ENCODE measurements at places on chromosomes 6 and 20.

DNA sequence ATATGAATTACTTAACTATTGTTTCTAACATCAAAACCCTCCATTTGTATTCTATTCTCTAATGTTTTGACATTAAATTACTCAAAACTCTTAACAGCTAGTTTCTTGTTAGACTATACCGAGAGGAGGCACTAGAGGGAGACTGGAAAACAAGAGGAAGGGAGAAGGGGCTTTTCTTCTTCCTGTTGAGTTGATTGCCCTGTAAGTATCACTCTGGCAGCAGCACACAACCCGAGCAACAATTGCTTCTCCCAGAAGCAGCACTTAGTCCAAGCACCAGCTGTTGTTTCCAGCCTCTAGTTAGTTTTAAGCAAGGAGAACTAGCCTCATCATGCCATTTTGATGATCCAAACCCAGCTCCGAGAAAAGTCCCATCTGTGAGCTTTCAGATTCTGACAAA lies 603.8 kb downstream of the PRKN start:
- DNase-seq, result no peak

GRCh38 chr6:32945108-32945760 lies 4.4 kb upstream of the HLA-DMB start:
- DNase-seq, result peak; percentile 78

GRCh38 chr6:71481801-71482200 lies 193.2 kb downstream of the OGFRL1 start:
- DNase-seq, result no peak

DNA sequence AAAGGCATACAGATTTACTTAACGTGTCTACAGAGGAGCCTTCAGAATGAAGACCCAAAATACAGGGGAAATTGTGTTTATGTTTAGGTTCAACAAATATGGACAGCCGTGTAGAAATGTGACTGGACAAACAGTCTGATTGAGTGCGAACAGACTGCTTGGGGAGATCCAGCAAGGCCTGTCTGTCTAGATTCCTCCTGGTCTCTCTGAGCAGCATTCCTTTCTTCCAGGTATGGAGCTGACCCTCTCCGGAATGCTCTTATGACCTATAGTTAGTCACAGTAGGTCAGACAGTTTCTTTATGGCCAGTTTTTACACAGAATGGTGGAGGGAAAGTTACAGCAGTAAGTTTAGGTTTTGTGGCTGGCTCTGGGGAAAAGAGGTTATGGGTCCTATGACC lies 9.0 kb downstream of the RIN2 start:
- DNase-seq, result no peak

GRCh38 chr20:2706688-2707352 lies 14.2 kb downstream of the EBF4 start:
- no peak for DNase-seq

- DNase-seq, result no peak
Observed at GRCh38 chr6:43946641-43947363, 176.8 kb downstream of the VEGFA start.

GRCh38 chr6:159877256-159877808 lies 13.5 kb upstream of the MAS1 start:
- no peak for DNase-seq

GRCh38 chr20:881783-882144 lies 34.4 kb downstream of the ANGPT4 start:
- no peak for DNase-seq

DNA sequence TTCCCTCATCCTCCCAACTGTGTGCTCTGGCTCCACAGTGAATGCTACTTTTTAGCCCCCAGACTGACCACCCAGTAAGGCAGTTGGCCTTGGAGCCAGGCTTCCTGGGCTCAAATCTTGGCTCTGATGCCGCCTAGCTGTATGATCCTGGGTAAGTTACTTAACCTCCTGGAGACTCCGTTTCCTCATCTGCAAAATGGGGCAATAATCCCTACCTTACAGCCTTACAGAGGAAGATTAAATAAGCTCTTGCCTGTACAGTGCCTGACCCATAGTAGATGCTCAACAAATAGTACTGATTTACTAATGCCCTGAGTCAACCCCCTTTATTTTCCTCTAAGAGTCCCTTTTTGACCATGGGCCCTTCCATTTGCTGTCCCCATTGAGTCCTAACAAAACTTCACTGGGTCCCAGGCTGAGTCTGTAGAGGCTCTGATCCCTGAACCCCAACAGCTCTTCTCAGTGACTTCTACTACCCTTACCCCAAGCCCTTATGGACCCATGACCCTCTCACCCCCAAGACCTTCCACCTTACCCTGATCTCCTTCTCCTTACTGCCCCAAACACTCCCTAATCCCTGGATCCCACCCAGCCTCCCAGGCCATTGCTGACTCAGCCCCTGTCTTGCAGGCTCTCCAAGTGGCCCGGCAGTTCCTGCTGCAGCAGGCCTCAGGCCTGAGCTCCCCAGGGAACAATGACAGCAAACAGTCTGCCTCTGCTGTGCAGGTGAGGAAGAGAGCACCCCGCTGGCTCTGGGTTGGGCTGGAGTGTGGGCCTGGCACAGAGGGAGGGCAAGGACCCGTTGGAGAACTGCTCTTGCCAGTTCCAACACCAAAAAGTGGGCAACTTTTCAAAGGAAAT lies 31.4 kb downstream of the FOXP4 start:
- no peak for DNase-seq

GRCh38 chr20:12110711-12111110 lies 193.0 kb downstream of the BTBD3 start:
- DNase-seq, result no peak

GRCh38 chr6:53347921-53348370 lies 804 bp downstream of the ELOVL5 start:
- DNase-seq, result peak; percentile 23

DNA sequence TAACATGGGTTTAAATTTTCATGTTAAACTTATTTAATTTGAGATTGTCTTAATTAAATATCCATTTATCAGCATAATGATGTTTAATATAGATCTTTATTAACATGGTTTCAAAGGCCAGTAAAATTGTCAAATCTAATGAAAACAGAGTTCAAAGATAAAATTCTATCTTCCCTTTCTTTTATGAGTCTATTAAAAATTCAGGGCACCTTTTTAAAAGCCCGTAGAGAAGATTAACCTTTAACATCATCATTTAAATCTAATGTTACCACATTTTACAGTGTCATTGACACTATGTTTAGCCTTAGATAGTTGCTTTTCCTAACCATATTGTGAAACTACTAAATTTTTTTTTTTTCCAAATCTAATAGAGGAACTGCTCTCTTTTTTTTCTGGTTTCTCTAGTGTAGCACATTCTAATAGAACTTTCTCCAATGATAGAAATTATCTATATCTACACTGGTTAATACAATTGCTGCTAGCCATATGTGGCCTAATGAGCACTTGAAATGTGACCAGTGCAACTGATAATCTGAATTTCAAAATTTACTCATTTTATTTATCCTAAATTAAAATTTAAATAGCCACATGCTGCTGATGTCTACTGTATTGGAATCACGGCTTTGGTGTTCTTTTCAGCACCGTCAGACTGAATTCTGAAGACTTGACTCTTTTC lies 410.9 kb downstream of the UTRN start:
- DNase-seq, result no peak

- no peak for DNase-seq
Observed at GRCh38 chr6:13362412-13362811, 34.1 kb upstream of the TBC1D7 start.

DNA sequence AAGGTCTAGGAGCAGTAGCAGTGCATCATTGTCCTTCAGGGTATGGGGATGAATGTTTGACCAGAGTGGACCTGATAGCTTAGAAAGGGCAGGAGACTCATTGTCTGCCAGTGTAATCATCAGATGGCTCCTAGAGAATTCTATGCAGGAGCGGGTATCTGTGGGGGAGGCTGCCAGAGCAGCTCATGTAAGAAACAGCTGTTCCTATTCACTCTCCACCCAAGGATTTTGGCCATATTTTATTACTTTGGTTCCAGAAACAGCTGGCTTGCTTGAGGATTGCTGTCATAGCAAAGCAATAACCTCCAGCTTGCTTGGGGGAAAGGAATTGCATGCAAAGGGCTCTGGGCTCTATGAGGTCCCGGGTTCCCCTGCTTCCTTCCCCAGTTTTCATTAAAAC lies 44.1 kb downstream of the RALY start:
- DNase-seq, result no peak

DNA sequence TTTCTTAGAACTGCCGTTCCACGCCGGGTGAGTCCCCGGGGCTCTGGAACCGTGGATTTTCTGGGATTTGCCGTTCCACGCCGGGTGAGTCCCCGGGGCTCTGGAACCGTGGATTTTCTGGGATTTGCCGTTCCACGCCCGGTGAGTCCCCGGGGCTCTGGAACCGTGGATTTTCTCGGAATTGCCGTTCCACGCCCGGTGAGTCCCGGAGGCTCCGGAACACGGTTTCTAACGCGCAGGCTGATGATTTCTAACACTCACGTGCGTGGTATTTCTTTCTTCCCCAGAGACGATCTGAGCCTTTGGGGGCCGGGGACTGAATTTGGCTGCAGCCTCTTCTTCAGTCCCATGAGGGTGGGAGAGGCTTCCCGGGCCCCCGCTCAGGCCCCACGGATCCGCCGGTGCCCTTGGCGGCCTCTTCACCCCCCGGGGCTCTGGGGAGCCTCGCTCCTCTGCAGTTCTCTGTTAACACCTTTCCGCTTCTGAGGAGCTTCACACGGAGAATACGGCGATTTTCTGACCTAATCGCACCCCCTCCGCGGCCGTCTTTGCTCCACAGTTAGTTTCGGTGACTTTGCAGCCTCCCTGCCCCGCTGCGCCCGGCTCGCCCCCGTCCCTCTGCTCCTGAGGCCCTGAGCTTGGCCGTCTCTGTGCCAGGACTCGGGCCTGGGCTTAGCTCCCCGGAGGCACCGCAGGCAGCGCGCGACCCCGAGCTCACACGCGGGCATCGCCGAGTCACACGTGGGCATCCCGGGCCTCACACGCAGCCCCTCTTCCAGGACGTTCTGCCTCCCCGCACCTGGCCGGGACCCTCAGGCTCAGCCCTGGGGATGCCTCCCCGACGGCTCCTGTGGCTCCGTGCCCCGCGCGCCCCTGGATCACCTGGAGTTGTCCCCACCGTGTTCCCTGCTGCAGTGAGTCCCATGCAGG lies 7.2 kb upstream of the KIF25 start:
- DNase-seq, result no peak

DNA sequence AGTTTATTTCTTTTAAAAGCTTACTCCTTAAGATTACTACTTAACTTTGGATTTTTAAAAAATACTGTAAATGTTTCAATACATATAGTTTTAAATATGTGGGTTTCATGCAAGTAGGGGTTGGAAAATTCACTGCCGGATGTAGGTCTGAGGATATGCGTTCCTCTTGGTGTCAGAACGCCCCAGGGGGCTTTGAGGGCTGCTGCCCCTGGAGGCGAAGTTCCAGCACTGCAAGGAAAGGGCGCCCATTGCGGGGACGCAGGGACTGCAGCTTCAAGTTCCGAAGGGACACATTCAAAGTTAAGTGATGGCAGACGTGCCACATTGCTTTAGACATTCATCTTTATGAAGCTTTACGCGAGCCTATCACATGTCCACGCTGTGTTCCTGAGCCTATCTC lies 152.9 kb downstream of the SOD2 start:
- DNase-seq, result no peak

GRCh38 chr20:57450931-57451330 lies 59.7 kb downstream of the RBM38 start:
- no peak for DNase-seq

DNA sequence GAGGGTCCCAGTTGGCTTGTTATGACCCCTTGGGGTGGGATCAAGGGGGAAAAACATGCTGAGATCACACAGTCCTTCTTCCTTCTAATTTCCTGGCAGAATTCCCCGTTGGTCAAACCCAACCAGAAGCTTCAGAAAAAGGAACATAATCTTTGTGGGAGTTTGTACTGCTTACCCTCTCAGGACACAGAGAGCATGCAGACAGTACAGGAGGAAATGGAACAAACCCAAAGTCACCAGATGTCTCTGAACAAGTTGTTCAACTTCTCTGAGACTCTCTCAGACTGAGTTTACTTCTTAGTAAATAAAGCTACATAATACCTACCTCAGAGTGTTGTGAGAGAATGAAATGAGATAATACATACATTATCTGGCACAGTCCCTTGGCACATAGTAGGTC lies 181.1 kb upstream of the TSHZ2 start:
- no peak for DNase-seq

DNA sequence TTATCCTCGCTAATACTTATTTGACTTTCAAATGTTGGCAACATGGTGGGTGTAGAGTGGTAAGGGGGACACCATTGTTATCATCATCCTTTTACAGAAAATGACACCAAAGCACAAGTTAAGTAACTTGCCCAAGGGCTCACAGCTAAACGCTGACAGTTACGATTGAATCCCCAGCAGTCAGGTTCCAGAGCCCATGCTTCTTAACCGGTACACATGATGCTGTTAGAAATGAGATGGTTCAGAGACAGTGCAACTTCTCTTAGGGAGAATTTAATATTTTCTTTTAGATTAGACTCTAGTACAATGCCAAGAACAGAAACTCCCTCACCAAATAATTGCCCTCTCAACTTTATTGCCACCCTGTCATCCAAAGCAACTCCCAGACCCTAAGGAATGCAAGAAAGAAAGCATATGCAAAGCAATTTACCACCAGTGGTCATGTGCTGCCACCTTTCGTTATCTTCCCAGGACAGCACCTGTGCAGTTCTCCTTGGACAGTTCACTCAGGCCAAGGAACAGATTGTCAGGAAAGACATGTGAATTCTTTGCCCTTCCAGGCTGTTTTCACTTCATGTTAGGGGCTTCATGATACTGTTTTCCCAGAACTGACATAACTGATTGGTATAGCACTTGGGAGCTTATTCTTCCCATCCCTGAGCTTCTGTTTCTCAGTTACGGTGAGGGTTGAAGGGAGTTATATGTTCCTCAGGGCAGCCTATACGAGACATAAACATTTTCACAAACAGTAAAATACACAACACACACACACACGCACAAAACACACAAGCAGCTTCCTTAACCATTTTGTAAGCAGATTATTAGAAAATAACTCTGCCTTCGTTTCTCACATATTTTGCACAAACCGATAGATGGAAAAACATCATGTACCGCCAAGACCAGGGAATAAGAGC lies 5.1 kb downstream of the HLA-DMA start:
- no peak for DNase-seq

DNA sequence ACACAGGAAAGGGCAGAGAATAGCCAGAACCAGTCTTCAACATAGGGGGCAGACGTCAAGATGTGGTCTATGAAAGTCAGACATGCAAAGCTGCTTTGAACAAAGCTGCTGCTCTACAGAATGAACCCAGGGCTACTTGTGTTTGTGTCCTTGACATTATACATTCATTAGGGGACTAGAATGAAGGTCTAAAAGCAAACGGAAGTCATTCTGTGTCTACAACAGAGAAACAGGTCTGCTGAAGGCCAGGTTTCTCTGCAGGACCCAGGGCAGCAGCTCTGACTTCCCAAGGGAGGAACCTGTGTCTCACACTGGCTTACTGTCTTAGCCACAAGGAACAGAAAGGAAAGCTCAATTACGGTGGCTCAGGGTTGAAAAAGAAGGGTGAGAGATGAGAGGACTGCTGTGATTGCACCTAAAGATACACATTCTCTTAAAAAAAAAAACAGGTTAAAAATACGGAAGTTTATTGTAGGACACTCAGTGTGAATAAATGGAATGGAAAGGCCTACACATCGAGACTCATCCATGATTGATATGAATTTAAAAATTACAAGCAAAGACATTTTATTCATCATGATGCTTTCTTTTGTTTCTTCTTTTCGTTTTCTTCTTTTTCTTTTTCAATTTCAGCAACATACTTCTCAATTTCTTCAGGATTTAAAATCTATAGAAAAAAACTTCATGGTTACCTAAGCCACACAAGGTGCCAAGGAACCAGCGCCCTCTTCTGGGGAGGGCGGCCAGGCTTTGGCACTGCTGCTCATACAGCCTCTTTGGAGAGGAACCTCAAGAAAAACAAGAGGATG lies 6.7 kb downstream of the PSMA7 start:
- DNase-seq, result no peak

GRCh38 chr6:32132110-32132509 lies 2.0 kb upstream of the FKBPL start:
- DNase-seq, result no peak
